ENCODE measurements at places on chromosomes 3 and 15.

DNA sequence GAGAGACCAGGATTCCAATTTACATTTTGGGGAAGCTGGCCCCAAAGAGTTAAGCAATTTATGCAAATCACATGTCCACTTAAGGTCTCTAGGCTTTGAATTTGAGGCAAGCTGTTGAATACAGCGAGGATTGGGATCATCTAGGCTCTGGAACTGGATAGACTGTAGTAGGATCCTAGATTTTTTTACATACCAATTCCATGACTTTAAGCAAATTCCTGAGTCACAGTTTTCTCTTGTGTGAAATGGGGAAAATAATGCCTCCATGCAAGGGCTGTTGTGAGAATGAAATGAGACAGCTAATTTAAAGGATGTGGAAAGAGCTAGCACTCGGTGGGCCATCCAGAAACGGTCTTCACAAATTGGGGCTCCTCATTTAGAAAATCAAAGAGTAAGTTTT lies 103.4 kb downstream of the MINAR1 start:
- DNase-seq, result no peak

DNA sequence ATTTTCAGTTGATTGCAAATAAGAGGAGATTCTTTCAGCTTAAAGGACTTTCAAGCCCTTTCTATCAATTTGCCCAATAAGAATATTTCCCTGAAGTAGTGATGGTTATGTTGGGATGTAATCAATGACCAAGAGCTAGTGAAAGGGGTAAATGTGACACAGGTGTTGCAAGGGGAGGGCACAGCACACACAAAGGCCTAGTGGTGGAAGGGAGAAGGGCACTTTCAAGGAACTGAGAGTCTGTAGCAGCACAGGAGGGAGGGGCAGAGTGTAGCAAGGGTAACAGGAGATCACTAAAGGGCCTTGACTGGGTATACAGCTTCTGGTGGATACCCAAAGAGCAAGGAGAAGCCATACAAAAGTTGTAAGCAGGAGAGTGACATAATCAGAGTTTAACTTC lies 217.8 kb upstream of the ARHGEF26 start:
- no peak for DNase-seq

DNA sequence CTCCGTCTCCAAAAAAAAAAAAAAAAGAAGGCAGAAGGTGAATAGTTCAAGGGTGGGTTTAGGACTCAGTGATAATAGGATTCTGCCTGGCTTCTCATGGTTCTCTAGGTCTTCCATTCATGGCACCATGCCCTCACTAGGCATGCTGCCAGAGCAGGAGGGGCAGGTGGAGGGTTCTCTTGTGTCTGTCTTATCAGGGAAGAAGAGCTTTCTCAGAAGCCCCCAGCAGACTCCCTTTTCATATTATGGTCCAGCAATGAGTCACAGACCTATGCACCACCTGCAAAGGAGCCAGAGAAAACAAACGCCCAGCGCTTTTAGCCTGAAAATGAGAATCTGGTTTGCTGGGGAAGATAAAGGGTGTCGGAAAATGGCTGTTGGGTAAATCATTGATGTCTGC lies 3.0 kb downstream of the CCR2 start:
- no peak for DNase-seq

DNA sequence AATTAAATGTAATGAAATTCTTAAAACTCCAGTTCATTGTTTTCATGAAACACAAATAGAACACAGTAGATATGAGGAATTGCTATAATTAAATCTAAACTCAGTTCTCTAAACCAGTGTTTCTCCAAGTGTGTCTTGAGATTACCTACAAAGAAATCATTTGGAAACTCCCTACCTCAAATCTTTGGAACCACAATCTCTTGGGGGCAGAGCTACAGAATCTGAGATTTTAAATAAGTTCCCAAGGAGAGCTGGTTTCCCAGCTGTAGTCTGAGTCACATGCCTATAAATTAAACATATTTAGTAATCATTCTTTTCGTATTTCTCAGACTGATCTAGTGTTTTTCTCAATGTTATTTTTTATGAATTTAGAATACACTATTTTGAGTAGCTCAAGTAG lies 17.0 kb upstream of the ACTC1 start:
- no peak for DNase-seq

DNA sequence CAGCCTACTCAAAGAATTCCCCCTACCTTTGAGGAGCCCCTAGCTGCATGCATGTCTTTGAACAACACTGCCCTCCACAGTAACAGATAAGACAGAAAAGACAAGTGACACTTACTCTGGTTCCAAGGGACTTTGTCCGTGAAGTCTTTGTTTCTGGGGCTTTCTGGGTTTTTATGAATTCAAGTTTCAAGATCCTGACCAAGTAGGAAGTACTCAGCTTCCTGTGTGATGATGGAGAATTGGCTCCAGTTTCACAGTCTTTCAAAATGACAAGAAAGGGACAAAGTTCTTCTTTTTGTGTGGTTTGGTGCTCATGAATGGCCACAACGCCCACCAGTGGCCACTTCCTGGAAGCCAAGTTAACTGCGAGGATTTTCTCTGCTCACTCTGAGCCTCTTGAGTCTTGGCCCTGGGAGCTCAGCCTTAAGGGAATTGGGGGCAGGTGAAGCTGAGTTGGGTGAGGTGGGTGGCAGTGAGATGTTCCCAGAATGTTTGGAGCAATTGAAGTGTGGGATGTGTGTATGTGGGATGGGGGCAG lies at the start of gene CCR1:
Gene CCR1 (minus strand): TSS at position 147 of the 538 bp plus-strand sequence. CDS start 4,000 bp downstream, outside the sequence.
- DNase-seq, result no peak
